ENCODE measurements at places on chromosomes 3 and 15. TPM values are rescaled to one million over a fixed set of nuclear protein-coding genes. Genes with fewer than 3 reads are reported as not detected.

DNA sequence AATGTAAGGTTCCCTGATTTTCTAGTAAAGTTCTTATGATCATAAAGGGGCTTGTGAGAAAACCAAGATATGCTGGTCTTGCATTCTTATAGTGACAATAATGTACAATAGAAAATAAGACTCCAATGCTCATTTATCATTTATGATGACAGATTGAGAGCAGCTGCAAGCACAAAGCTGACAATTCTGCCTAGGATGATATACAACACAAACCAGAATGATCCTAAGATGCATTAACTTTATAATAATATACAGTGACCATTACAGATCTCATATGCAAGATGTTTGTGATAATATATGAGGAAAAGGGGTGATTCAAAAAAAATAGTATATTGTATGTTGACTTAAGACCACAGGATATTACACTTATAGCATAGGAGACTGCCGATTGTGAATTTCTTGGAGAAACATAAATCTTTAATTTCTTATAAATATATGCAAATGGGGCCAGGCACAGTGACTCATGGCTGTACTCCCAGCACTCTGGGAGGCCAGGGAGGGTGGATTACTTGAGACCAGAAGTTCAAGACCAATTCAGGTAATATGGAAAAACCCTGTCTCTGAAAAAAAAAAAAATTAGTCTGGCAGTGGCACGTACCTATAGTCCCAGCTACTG is 387.0 kb downstream of the ZBBX start:
- no peak for DNase-seq

DNA sequence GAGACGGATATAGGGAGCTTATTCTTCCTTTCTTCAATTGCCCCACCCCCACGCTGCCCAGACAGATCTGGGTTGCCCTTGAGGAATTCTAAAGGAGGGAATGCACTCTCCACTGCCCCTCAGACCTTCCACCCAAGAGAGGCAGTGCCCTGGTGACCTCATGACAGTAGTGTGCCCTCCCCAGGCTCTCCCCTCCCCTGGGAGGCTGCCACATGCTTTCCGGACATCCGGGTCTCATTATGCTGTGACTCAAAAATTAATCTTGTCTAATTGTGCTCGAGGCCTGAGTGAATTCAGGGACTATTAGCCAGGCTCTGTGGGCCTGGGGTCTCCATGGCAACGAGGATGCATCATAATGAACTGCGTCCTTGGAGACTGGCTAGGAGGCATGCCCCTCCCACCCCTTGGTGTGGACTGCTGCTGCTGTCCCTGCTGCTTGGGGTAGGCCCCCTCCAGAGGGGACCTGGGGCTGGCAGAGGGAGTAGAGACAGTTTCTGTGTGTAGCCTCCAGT is 20.8 kb downstream of the CORO2B start:
- peak; percentile 65 for DNase-seq

DNA sequence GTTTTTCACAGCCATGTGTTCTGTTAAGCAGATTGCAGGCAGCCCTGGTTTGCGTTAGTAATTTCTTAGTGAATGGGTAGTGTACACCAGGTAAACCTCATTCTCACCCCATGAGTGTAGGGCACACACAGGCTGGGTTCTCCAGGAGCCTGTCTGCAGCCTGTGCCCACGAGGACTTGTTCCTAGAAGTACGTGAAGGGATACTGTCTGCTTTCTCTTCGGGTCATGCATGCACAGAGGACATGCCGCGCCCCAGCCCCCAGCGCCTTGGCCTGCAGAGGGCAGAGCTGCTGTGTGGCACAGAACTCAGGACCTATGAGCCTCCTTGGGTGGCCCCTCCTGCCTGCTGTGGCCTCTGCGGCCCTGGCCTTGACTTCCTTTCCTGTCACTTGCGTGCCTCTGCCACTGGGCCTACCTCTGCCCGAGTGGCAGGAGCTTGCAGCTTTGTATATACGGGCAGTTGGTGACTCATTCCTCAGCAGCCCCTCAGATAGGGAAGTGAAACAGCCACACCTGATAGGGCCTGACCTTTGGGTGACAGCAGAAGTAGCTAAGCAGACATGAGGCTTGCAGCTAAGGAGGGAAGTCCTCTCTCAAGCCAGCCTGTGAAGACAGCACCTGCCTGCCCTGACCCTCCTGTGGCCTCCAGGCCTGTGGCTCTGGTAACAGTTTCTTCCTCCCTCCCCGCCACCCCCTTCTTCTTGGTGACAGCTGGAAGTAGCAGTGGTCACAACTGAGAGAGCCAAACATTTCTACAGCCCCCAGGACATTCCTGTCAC is 19.5 kb downstream of the PPCDC start:
- peak; percentile 94 for DNase-seq

DNA sequence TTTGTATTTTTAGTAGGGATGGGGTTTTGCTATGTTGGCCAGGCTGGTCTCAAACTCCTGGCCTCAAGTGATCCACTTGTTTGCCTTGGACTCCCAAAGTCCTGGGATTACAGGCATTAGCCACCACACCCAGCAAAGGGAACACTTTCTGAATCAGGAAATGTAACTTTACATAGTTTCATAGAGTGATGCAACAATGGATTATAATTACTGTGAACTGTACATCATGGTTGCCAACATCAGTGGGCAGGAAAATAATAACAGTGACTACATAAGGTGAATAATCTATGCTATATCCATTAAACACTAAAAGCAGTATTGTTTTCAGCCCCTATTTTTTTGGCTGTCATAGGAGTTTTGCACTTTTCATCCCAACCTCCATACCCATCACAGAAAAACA is 5.0 kb upstream of the KPNA1 start:
- no peak for DNase-seq

DNA sequence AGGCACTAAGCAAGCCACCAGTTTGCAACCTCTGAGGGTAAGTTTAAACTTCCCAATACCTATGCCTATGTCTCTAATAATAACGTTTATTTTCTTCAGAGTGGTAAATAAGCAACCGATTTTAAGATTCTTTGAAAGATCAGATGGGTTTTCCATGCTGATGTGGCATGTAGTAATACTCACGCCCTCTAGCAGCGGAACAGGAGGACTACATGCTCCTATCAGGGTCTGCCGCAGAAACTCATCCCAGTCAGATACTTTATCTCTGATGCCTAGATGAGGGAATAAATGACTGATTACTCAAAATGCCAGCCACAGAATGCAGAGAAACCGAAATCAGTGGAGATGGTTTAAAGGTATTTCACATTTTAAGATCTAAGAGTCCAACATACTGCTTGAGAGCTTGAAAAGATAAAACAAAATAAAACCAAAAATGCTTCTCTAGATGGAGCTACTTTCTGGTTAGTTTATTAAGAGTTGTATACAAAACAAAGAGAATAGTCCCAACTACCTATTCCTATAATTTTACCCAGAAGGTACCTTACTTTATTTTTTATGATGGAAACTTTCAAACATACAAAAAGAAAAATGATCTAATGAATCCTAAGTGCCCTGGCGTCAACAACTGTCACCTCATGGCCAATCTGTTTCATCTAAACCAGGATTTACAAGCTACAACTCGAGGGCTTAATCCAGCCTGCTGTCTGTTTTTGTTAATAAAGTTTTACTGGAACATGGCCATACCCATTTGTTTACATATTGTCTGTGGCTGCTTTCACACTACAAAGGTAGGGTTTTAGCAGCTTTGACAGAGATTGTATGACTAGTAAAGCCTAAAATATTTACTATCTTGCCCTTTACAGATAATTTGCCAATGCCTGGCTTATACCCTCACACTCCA is 37.5 kb upstream of the STIMATE start:
- peak; percentile 25 for DNase-seq

DNA sequence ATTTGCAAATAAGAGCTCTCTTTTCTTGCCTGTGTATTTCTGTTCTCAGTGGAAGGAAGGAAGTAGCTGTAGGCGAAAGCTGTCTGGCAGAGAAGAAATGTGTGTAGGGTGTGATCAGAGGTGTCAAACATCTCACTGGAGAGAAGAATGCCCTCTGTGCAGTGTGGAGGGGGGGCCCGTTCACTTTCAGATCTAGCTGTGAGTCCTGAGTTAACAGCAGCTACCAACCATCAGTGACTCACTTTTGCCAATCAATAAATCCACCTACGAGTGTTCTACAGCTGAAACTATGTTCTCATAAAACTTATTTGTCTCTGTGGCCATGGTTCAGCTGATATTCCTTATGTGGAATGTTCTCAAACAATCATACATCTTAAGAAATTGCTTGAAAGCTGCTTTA is 103.7 kb downstream of the FRMD4B start:
- peak; percentile 60 for DNase-seq

DNA sequence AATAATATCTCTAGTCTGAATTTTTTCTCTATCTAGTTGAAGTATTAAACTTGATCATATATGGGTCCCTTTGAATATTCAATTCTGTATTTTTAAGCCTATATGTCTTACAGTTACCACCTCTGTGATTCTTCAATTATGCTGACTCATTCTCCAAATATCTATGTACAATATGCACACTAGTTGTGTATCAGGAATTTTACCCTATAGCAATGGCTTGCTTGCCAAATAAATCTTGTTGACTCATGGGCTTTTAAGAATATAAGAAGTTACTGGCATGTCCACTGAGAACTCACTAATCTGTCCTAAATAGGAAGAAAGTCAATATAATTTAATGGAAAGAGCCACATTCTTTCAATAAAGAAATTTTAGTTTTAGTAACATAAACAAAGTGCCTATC is 656.3 kb downstream of the RBMS3 start:
- no peak for DNase-seq

- DNase-seq = no peak
Measured at GRCh38 chr15:57495041-57495440, 96.7 kb upstream of the MYZAP start.

DNA sequence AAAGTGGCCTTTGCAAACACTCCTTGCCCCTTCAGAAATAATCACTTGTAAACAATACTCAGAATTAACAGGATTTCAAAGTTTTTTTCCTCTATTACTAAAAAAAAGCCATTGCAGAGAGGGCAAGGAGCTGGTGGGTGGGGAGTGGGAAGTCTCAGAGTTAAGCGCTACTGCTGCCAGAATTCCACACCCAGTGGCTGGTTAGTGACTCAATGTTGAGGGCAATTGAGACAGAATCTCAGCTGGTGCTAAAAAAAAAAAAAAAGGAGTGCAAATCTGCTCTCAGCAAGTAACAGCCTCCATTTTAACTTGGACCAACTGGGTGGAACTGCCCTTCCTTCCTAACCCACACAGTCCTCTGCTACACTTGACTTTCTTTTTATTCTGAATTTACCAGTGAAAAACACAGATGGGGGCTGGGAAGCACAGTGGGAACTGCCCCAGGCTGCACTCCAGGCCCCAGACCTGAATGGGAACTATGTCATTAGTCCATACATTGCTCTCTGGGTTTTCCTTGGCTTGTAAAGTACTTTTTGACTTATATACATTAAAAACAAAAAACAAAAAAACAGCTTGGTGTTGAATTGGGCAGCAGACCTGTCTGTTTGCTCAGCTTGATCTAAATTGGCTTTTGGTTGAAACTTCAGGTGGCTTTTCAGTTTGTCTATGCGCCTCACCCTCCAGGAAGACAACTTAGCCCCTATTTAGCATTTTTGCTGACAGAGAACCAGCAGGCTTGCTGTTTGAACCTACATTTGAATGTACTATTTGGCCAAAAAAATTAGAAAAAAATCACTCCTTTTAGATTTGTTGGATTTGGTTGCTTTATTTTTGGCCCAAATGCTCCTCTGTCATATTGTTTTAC is 357.8 kb upstream of the TBL1XR1 start:
- peak; percentile 59 for DNase-seq

DNA sequence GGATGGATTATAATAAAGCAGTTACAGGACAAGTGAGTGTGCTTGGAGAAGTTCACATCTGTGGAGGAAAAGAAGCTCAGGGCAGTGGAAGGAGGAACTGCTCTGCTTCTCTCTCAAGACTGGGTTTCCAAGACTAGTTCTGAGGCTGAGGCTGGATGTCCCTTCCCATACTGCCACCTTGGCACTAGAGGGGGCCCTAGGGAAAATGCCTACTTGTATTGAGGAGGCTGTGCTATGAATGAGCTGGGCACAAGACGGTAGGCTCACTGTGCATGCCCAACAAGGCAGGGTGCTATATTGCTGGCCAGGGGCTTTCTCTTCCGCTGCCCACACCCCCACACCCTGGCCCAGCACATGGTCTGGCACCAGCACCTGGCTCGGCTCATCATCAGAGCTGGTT is 65.2 kb downstream of the SLCO2A1 start:
- no peak for DNase-seq

DNA sequence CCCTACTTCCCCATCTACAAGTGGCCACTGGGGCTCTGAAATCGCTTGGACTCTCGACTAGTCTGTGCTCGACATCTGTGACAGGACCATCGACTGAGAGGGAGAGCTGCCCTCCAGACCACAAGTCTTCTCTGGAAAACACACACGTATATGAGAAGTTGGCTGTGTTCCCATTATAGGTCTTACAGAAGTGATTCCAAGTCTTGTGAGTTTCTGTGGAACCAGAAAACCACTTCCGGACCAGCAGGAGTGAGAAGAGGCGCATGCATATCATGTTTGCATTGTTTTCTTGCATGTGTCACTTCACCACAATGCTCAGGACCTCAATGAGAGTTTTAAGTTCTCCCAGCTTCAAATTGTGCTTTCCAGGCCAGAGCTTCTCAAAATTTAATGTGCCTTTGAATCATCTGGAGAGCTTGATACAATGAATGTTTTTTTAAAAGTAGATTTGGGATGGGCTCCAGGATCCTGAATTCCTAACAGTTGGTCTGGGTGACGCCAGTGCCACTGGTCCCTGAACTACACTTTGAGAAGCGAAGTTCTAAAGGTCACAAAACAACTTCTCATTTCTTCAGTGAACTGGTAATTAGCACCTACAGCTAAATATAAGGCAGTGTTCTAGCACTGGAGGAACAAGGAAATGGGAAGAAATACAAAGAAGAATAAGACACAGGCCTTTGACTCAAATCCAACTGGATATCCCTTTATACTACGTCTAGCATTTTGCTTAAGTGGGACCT is 15.7 kb downstream of the LIPC start:
- no peak for DNase-seq

DNA sequence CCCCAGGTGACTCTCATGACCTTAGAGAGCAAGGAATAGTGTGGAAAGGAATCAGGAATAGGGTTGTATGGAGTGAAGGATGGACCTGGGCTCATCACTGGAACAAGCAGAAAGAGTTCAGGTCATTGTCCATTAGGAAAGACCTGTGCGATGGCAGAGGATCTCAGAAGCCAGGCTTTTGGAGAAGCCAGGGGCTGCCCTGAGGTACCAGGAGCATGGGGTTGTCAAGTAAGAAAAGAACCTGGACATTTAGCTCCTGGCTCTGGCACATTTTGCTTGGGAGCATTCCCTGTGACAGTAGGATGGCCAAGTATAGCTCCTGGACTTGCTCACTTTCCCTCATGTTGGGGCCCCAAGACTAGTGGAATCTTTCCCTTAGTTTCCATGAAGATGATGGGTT is 52.9 kb upstream of the MANF start:
- no peak for DNase-seq

GRCh38 chr3:55746808-55747413 is 259.8 kb upstream of the WNT5A start:
- DNase-seq = no peak

Gene LXN
- total RNA-seq = 11.1 TPM

Gene PTX3
- 0.21 TPM for total RNA-seq

Gene WDR93
- not detected for total RNA-seq

Gene GLDN
- 6.6 TPM for total RNA-seq

Gene C3orf20
- not detected for total RNA-seq
